ENCODE measurements at places on chromosomes 2 and 18. TPM values are rescaled to one million over a fixed set of nuclear protein-coding genes. Genes with fewer than 3 reads are reported as not detected.

ANTXR1 gene
- 19.0 TPM for total RNA-seq

SLC19A3 gene
- 1.7 TPM for total RNA-seq

SFTPB gene
- not detected for total RNA-seq

CHRND gene
- total RNA-seq, result not detected

GRCh38 chr2:224749136-224749535 is 33.0 kb upstream of the CCDC195 start:
- no peak for DNase-seq

- no peak for DNase-seq
These were observed 5.7 kb downstream of the SPOPL start for GRCh38 chr2:138507267-138507666.

DNA sequence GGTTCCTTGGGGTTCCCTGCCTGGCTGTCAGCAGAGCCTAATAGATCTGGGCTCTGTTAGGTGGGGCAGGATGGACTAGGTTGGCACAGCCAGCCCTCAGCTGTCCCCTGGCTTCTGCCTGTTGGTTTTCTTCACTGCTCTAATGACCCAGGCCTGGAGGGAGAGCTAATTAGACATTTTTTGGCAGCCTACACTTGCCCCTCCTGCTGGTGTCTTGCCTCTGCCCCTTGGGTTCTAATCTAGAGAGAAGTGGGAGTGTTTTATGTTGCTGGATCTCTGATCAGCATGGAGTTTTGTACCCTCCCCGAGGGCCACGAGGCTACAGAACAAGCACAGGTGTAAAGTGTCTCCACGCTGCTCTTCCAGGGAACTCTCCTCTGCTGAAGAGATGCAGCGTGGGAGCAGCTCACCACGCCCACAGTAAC is 199.4 kb upstream of the RASGRP3 start:
- DNase-seq, result no peak

GRCh38 chr2:205361272-205361671 is 321.0 kb upstream of the NRP2 start:
- DNase-seq, result no peak

GRCh38 chr2:200225951-200226350 is 80.5 kb upstream of the SPATS2L start:
- DNase-seq, result no peak
